ENCODE measurements at places on chromosomes 5 and 9. TPM values are rescaled to one million over a fixed set of nuclear protein-coding genes. Genes with fewer than 3 reads are reported as not detected.

The TMEM141 gene
- 42.6 TPM for polyA plus RNA-seq

The IFNA2 gene
- polyA plus RNA-seq: not detected

The MCC gene
- polyA plus RNA-seq: 15.7 TPM

The ANKRD31 gene
- 0.62 TPM for polyA plus RNA-seq

The PKD2L2 gene
- 0.28 TPM for polyA plus RNA-seq

The GBGT1 gene
- polyA plus RNA-seq: 4.0 TPM

The SHISAL2B gene
- polyA plus RNA-seq: 15.4 TPM

The PLCXD3 gene
- polyA plus RNA-seq: 0.15 TPM

The PLPP7 gene
- polyA plus RNA-seq: 3.5 TPM

Data from right lung (tissue), 10 donors.